ENCODE measurements at places on chromosomes 11 and 22.

DNA sequence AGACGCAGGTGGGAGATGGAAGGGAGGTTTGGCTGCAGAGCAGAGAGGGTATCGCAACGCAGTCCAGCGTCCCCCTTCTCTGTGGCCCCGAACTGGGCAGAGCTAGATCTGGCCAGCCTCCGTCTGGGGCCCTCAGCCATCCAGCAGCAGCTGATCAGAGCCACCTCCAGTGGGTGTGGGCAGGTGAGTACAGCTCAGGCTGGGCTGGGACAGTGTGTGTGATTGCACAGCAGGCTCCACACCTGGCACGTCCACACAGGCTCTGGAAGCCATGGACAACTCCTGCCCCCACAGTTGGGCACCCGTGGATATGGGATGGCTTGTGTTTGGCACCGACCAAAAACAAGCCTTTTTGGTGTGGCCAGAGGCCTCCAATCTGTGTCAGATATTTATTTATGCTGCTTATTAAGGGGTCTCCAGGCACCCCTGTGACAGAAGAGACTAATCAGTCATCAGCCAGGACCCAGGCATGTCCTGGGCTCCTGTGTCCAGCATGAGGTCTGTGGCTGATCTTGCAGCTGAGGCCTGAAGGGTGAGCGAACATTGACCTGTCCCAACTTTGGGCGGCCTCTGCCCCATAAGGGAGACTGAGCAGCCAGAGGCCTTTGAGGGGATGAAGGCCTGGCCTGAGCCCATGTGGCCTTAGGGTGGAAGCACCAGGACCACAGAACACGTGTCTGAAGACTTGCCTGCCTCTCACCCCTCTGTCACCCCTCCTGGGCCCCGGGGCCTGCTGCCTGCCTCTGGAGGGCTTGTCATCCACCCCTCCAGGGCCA is 18.6 kb downstream of the POLR3H start:
- no peak for DNase-seq

GRCh38 chr11:1260023-1260501 is 37.2 kb downstream of the MUC5B start:
- no peak for DNase-seq

GRCh38 chr11:1075341-1075911 is 752 bp downstream of the MUC2 start:
- DNase-seq, result no peak

DNA sequence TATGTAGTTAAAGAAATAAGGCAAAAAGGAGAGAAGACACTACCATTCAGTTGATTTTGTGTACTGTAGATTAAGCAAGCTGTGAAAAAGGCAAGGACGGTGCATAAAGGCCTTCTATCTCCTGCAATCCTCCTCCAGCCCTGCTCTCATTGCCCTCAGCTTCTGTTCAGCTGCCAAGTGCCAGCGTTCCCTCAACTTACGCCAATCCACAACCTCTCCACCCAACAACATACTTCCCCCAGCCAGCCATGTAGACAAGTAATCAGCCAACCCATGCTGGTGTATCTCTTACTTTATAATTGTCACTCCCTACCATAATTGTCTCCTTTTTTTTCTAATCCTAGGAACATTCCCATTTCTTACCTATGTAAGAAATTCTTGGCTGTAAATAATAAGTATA is 30.1 kb upstream of the ANO5 start:
- DNase-seq, result no peak

DNA sequence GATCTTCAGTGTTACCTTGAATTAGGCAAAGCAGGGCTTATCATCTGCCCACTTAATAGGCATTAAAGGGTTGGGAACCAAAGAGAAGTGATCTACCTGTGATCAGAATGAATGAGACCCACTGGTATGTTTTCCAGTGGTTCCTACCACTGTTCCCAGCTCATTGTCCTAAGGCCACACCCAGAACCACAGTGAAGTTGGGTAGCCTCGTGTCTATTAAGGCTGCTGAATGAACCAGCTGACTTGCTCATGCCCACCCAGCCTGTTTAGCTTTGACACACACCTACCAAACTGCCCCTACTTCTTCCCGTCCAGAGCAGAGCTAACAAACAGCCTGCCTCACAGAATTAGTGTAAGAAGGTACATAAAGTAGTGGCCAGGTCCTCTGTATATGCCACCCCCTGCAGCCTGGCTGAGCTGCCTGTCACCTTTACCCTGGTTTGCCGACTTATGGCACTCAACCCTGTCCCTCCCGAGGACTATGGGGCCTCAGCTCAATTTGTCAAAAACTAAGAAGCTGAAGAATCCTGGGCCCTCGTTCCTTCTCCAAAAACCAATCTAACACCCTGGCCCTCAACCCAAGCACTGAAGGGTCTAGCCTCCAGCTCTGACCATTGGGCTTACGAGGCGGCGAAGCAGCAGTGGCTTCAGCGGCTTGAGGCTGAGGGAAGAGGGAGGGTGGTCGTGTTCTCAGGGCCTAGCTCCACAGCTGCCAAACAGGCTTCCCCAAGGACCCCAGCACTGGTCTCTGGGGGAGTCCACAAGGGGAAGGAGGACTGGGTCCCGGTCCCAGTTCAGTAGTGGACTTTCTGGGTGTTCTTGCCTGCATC is 9.8 kb downstream of the UCP2 start:
- no peak for DNase-seq

DNA sequence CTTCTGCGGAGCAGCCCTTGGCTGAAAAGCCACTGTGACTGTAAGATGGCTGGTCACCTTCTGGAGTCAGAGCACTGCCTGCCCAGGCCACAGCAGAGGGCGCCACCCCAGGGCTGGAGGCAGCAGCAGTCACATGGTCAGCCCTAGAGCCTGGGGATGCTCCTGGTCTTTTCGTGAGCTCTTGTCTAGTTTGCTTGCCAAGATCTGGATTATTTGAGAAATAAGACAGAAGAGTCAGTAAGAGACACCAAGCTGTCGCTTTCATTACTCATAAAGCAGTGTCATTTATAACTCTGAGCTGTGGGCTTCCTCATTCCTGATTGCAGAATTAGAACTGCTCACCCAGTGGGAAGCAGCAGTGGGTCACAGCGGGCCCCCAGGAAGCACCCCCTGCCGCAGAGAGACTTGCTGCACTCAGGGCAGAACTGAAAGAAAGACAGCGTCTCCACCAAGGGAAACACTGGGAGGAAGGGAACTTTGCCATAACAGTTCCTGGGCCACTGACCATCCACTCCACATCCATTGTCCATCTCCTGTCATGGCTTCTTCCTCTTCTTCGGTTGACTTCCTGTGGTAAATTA is 56.7 kb downstream of the PPP6R2 start:
- no peak for DNase-seq

GRCh38 chr11:117704395-117705100 is 92.5 kb downstream of the DSCAML1 start:
- DNase-seq, result no peak

GRCh38 chr11:129932381-129933067 is 37.1 kb upstream of the NFRKB start:
- DNase-seq, result no peak

GRCh38 chr11:118004543-118005223 is 18.5 kb downstream of the IL10RA start:
- DNase-seq, result no peak

- no peak for DNase-seq
These were observed 25.7 kb upstream of the ALDH3B2 start for GRCh38 chr11:67700141-67700540.

DNA sequence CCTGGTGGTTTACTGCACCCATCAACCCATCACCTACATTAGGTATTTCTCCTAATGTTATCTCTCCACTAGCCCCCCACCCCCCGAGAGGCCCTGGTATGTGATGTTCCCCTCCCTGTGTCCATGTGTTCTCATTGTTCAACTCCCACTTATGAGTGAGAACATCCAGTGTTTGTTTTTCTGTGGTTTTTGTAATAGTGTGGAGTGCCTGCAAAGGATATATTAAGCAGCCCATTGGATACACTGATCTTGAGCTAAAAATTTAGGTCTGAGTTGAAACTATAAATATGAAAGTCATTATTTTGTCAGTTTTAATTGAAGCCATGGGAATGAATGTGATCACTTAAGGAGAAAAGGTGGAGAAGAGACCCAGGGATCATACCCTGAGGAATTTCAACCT is 23.0 kb downstream of the MRPL48 start:
- DNase-seq, result no peak

GRCh38 chr11:78414321-78415051 is 3.1 kb downstream of the GAB2 start:
- no peak for DNase-seq

GRCh38 chr11:13013054-13013488 is 4.0 kb downstream of the RASSF10 start:
- no peak for DNase-seq

DNA sequence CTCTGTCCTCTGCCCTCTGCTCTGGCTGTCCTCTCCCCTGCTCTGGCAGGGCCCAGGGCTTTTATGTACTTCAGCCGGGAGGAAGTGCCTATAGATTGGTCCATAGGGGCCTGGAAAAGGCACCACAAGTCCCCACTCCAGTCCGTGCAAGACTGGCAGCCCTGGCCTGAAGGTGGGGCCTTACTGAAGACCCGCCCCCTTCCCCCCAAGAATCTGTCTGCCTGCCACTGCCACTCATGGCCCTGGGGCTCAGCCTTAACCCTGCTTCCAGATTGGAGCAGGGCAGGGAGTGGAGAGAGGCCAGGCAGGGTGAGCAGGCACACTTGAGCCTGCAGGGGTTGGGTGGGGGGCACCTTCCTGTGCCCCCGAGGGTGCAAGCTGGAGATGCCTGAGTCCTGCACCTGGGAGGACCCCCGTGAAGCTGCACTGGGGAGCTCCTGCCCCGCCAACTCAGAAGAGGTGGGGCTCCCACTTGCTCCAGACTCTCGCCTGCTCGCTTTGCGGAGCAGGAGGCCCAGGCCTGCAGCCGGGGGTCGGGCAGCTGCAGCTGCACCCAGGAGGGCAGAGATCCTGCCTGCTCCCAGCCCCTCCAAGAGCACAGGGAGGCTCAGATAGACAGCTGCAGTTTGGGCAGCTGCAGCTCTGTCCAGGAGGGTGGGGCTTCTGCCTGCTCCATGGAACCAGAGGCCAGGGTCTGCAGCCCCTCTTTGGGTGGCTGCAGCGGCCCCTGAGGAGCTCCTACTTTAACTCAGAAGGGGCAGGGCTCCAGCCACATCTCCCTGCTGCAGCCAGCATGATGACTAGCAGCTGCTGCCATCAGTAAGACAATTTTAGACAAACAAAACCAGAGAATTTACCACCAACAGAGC is 51.0 kb upstream of the SC5D start:
- no peak for DNase-seq

DNA sequence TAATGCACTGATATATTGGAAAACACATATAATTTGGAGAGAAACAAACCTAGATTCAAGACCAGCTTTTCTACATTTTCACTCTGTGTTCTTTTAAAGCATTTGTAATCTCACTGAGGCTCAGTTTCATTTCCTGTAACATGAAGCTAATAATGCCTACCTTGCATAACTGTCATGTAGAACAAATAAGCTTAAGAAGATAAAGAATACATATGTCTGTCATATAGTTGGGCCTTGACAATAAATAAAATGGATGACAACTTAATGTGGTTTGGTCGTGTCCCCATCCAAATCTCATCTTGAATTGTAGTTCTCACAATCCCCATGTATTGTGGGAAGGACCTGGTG is 35.2 kb upstream of the FIBIN start:
- no peak for DNase-seq

DNA sequence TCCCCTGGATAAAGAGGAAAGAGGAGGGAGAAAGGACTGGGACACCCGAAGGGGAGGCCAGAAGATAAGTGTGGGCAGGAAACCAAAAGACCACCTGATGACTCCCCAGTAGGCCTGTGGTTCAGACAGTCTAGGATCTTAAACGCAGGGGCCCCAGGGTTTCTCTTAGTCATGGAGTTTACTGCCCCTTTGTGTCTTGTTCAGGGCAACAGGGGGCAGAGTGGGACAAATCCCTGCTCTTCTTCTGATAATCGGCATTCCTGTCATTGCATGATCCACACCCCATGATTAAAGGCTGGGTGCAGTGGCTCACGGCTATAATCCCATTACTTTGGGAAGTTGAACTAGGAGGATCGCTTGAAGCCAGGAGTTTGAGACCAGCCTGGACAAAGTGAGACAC is 4.7 kb upstream of the TMPRSS13 start:
- DNase-seq, result no peak

- DNase-seq, result peak; percentile 96
These were observed 1.6 kb upstream of the EHBP1L1 start for GRCh38 chr11:65574109-65574810.

DNA sequence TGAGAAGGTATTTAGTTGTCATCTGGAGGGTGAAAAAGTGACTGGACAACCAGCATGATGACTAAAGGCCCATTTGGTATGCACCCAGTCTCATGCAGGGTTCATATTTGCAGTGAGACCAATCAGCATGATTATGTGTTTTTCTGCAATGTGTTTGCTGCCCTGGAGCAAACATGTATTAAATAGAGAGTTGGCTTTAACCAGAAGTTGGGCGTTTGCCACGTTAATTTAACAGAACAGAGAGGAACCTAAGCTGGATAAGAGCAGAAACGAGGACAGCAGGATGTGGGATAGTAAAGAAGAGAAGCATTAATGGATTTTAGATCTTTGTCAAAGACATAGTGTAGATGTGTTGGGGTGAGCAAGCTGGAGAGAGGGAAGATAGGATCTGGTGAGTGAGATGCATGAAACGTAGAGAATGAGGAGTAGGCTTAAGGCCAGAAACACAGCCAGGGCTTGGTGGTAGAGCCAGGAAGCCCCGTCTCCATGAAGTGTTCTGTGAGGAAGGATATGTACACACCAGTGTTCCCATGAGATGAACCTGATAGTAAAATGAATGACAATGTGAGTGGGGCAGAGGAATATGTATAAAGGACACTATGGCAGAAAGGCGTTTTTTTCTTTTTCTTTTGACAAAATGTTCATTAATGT is 164.0 kb upstream of the PDGFD start:
- DNase-seq, result no peak

- DNase-seq, result no peak
These were observed 120.9 kb downstream of the ME3 start for GRCh38 chr11:86551288-86552092.

DNA sequence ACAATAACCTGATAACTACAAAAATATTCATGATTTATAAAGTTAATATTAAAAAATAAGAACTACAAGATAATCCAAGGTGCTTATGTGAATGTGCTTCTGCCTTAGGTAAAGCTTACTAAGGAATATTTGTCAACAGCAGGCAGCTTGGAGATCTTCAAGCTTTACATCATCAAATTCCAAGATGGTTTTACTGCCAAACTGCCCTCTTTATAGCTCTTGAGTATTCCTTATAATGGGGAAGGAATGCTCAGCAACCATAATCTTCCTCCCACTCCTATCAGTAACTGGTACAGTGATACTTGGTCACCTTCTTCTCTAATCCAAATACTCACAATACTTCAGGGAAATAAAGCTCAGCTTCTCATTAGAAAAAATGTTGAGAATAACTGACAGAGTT is 30.1 kb downstream of the SBF2 start:
- DNase-seq, result no peak

GRCh38 chr22:44151676-44152075 is 29.0 kb upstream of the PARVG start:
- DNase-seq, result no peak

GRCh38 chr11:130522284-130522961 is 74.0 kb downstream of the ADAMTS15 start:
- no peak for DNase-seq

- DNase-seq, result no peak
These were observed 58.7 kb downstream of the CHST1 start for GRCh38 chr11:45606514-45607281.

Measured in D721Med (cell line).